Smooth muscle cell of trachea (primary cell): ENCODE measurements at places on chromosomes 12 and 14. TPM values are rescaled to one million over a fixed set of nuclear protein-coding genes. Genes with fewer than 3 reads are reported as not detected.

KDM5A gene
- total RNA-seq: 63.8 and 71.4 TPM in 2 replicates

TAS2R8 gene
- total RNA-seq: 0.29 TPM in 1 of 2 replicates, not detected in the other

CLEC9A gene
- total RNA-seq: not detected in 2 replicates

CD27 gene
- 0.17 TPM in 1 of 2 replicates, not detected in the other for total RNA-seq

LIN7A gene
- 12.4 and 19.7 TPM in 2 replicates for total RNA-seq

CARMIL3 gene
- total RNA-seq: 0.15 and 0.33 TPM in 2 replicates

OLR1 gene
- total RNA-seq: under 0.01 TPM in 1 of 2 replicates, not detected in the other
